Stimulated activated effector memory CD8-positive, alpha-beta T cell treated with anti-CD3 and anti-CD28 coated beads, Interleukin-12 subunit alpha, Interleukin-12 subunit beta, amount 100 ng/mL, for 72 hours (primary cell): ENCODE measurements at places on chromosomes 4 and X.

GRCh38 chr4:44740201-44740600 lies 13.8 kb upstream of the GNPDA2 start:
- DNase-seq, result no peak

GRCh38 chr4:183721207-183722081 lies 62.4 kb downstream of the TRAPPC11 start:
- peak; percentile 61 for DNase-seq

DNA sequence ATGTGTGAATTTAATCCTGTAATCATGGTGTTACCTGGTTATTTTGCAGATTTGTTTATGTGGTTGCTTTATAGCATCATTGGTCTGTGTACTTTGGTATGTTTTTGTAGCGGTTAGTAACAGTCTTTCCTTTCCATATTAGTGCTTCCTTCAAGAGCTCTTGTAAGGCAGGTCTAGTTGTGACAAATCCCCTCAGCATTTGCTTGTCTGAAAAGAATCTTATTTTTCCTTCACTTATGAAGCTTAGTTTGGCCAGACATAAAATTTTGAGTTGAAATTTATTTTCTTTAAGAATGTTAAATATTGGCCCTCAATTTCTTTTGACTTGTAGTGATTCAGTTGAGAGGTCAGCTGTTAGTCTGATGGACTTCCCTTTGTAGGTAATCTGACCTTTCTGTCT lies 1096.1 kb upstream of the SLIT2 start:
- DNase-seq, result no peak

DNA sequence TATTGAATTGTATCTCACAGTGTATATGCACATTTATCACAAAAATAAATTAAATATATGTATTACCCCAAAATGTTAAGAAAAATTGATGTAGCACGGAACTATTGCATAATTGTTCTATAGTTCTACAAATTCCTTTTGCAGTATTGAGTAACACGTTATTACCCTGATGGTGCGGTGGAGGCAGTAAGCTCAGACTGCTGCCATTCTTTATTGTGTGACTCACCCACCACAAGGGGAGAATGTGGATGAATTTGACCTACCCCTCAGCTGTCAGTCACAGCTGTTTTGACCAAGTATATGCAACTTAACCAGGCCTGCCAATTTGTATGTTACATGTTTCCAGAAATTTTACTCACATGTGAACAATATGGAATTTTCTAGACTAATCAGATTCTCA lies 506.6 kb downstream of the SH3BGRL start:
- DNase-seq, result no peak
